ENCODE measurements at places on chromosomes 1 and 21. TPM values are rescaled to one million over a fixed set of nuclear protein-coding genes. Genes with fewer than 3 reads are reported as not detected.

DNA sequence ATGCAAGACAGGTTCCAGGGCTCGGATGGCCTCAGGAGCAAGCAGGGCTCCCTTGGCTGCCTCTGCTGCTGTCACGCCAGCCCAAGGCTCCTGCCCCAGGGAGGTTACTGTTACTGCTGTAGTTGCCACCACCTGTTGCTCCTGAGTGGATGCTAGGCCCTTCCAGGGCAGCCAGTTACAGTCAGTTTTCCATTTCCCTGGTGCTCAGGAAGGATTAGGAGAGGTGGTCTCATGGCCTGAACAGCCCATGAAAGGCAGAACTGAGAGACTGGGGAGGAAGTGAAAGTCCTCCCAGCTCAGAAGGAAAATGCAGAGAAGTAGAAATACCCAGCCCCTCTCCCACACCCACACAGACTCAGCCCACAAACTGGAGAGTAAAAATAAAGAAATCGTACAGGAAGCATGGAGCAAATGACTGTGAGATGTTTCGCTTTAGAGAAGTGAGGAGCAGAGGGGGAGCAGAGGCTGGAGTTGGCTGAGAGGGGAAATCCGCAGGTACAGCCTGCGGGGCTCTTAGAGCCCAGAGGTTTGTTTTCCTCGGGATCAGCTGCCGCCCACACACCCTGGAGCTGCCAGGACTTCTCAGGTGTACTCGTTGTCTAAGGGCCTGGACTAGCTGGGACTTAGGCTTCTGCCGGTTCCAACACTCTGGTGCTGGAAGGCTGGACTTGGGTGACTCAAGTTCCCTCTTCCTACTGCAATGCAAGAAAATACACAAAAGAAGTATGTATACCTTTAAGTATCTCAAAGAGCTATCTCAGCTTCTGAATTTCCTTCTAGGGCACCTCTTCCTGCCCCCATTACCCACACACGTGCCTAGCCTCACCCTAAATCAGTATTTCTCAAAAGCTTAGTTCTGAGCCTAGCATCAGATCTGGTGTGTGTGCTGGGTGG is 2.3 kb downstream of the IL6R start:
- DNase-seq, result no peak

- DNase-seq, result no peak
These were observed 204.9 kb upstream of the SAMSN1 start for GRCh38 chr21:14751011-14751410.

GRCh38 chr1:236575523-236575922 is 28.8 kb downstream of the HEATR1 start:
- no peak for DNase-seq

SDHC gene
- 296 TPM for total RNA-seq

PODN gene
- total RNA-seq, result 22.3 TPM

TEDDM1 gene
- not detected for total RNA-seq

PTGER3 gene
- 1.3 TPM for total RNA-seq

SPOCD1 gene
- 0.46 TPM for total RNA-seq

Data from heart left ventricle (tissue), 16 donors.